ENCODE measurements at places on chromosomes 7 and 10.

DNA sequence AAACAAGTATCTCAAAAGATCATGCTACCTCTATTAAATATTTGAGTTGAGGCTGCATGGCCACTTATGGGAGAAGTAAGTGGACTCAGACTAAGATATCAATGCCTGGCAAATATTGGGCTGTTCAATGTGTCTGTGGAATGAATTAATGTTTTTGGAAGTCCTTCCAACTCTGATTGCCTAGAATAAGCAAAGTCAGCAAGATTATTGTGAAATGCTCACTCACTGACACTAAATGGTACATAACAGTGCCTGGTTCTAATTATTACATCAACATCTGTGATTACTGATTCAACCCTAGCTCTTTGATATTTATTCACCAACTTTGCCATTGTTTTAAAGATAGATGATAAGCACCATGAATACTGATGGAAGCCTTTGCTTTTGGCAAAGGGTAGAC is 45.5 kb upstream of the HDAC9 start:
- no peak for DNase-seq

- DNase-seq = no peak
These were observed 12.9 kb upstream of the INPP5A start for GRCh38 chr10:132524443-132525285.

GRCh38 chr7:44793919-44794318 is 2.6 kb upstream of the PPIA start:
- DNase-seq = no peak

DNA sequence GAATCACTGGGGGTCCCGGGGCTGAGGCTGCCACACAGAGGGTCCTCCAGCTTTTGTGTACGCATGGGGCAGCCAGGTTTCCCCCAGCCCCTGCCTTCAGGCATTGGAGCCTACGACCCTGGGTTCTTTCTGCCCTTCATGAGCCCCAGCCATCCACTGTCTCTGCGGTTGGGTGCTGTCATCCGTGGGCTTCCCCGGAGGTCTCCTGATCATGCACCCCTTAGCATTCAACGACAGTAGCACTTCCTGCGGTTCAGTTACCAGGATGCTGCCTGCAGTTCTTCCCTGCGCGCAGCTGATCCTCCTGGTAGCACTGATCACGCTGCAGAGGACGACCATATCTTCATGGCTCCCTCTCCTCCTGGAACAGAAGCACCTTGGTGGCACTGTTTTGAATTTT is 676.3 kb downstream of the SDK1 start:
- DNase-seq = no peak

GRCh38 chr10:105210546-105210945 is 569.5 kb downstream of the SORCS3 start:
- DNase-seq = no peak

DNA sequence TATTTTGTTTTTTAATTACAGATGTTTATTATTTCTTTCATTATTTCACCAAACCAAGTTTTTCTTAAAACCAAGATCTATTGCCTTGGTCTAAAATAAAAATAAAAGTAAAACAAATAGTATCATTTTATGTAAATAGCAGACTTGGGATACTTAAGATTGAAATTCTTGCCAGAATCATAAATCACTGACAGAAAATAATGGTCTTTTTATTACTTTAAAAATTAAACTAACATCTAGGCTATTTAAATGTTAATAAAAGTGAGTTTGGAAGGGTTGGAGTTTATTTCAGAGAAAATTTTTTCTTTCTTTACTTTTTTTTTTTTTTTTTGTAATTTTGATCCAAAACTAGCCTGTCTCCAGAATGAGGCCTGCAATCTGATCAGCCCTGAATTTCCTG is 568.0 kb upstream of the IGFBP3 start:
- DNase-seq = no peak

All from activated naive CD8-positive, alpha-beta T cell treated with anti-CD3 and anti-CD28 coated beads, Interleukin-2, amount 50 U/mL, for 16 hours (primary cell).